Neural progenitor cell (in vitro differentiated cells): ENCODE measurements at places on chromosomes 1 and 21. TPM values are rescaled to one million over a fixed set of nuclear protein-coding genes. Genes with fewer than 3 reads are reported as not detected.

The GPATCH4 gene
- 17.2 and 18.6 TPM in 2 replicates for total RNA-seq

The PINK1 gene
- 13.3 and 21.6 TPM in 2 replicates for total RNA-seq

The WNT3A gene
- 0.12 TPM in 1 of 2 replicates, not detected in the other for total RNA-seq

The SLAMF1 gene
- not detected in 2 replicates for total RNA-seq

The FCRL5 gene
- not detected in 2 replicates for total RNA-seq

The CFHR4 gene
- total RNA-seq: not detected in 2 replicates

The MTARC2 gene
- total RNA-seq: not detected in 2 replicates

The FYB2 gene
- 5.0 and 8.9 TPM in 2 replicates for total RNA-seq

The HNRNPCL2 gene
- not detected in 2 replicates for total RNA-seq

The MTMR11 gene
- total RNA-seq: 3.8 and 11.3 TPM in 2 replicates

GRCh38 chr1:10250663-10251062 is 40.3 kb downstream of the KIF1B start:
- H3K27ac ChIP-seq: no peak overlapping the region
- no peak overlapping the region for H3K4me3 ChIP-seq
- DNase-seq: peak; percentile 17
- H3K36me3 ChIP-seq: no peaks in the 10 kb centered on the region
- H3K27me3 ChIP-seq: no peaks in the 10 kb centered on the region

- peak; percentile 72 for DNase-seq
- no peaks in the 10 kb centered on the region for H3K27me3 ChIP-seq
- peak overlapping the region; percentile 62 for H3K27ac ChIP-seq
- H3K4me1 ChIP-seq: peaks cover 67% of the 10 kb centered on the region
- H3K36me3 ChIP-seq: no peaks in the 10 kb centered on the region
These were observed 35.6 kb upstream of the WASF2 start for GRCh38 chr1:27525296-27526272.

DNA sequence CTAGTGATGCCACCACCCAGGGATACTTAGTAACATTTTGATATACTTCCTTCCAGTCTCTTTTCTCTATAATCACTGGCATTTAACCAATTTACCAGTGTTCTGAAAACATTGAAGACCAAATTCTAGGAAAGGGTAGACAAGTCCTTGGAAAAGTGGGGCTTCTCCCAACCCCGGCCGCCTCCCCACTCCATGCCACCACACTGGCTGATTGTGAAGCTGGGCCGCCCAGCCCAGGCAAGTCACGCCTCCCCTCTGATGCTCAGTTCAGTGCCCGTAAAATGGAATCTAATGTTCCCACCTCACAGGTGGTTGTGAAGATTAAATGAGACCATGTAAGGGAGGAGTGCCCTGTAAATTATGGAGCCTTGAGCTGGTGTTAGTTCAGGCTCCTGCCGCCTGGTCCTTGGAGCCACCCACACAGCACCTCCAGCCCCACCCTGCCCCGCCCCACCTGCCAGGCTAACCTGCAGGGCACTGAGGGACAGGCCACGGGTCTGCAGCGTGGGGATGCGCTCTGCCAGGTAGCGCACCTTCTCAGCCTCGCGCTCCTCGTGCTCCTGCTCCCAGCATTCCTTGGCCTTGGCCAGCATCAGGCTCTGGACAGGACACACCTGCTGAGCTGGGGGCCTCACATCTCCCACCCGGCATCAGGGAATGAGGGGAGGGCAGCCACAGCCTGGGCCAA is 7.3 kb downstream of the TNNI1 start:
- H3K27me3 ChIP-seq: no peaks in the 10 kb centered on the region
- H3K4me3 ChIP-seq: no peak overlapping the region
- DNase-seq: no peak
- no peaks in the 10 kb centered on the region for H3K4me1 ChIP-seq

GRCh38 chr1:26038477-26038876 is 7.4 kb downstream of the SLC30A2 start:
- no peaks in the 10 kb centered on the region for H3K36me3 ChIP-seq
- DNase-seq: no peak
- peaks cover 84% of the 10 kb centered on the region for H3K27me3 ChIP-seq
- no peak overlapping the region for H3K4me3 ChIP-seq
- no peak overlapping the region for H3K27ac ChIP-seq

- H3K36me3 ChIP-seq: no peaks in the 10 kb centered on the region
- H3K27ac ChIP-seq: no peak overlapping the region
- no peak overlapping the region for H3K4me3 ChIP-seq
- no peaks in the 10 kb centered on the region for H3K4me1 ChIP-seq
- DNase-seq: no peak
- no peaks in the 10 kb centered on the region for H3K27me3 ChIP-seq
These were observed 436.8 kb downstream of the CAMTA1 start for GRCh38 chr1:7221826-7222694.

- no peaks in the 10 kb centered on the region for H3K4me1 ChIP-seq
- DNase-seq: no peak
- no peak overlapping the region for H3K4me3 ChIP-seq
- H3K36me3 ChIP-seq: no peaks in the 10 kb centered on the region
- no peak overlapping the region for H3K27ac ChIP-seq
- no peaks in the 10 kb centered on the region for H3K27me3 ChIP-seq
These were observed 1.9 kb upstream of the OR14A2 start for GRCh38 chr1:247749870-247750269.

- no peaks in the 10 kb centered on the region for H3K4me1 ChIP-seq
- no peaks in the 10 kb centered on the region for H3K36me3 ChIP-seq
- no peak for DNase-seq
- H3K27ac ChIP-seq: no peak overlapping the region
These were observed 358.3 kb downstream of the USP25 start for GRCh38 chr21:16088056-16088455.

GRCh38 chr1:22221233-22221780 is 78.4 kb upstream of the WNT4 start:
- no peak overlapping the region for H3K27ac ChIP-seq
- peaks cover 100% of the 10 kb centered on the region for H3K27me3 ChIP-seq
- peaks cover 7% of the 10 kb centered on the region for H3K4me1 ChIP-seq
- no peak for DNase-seq

DNA sequence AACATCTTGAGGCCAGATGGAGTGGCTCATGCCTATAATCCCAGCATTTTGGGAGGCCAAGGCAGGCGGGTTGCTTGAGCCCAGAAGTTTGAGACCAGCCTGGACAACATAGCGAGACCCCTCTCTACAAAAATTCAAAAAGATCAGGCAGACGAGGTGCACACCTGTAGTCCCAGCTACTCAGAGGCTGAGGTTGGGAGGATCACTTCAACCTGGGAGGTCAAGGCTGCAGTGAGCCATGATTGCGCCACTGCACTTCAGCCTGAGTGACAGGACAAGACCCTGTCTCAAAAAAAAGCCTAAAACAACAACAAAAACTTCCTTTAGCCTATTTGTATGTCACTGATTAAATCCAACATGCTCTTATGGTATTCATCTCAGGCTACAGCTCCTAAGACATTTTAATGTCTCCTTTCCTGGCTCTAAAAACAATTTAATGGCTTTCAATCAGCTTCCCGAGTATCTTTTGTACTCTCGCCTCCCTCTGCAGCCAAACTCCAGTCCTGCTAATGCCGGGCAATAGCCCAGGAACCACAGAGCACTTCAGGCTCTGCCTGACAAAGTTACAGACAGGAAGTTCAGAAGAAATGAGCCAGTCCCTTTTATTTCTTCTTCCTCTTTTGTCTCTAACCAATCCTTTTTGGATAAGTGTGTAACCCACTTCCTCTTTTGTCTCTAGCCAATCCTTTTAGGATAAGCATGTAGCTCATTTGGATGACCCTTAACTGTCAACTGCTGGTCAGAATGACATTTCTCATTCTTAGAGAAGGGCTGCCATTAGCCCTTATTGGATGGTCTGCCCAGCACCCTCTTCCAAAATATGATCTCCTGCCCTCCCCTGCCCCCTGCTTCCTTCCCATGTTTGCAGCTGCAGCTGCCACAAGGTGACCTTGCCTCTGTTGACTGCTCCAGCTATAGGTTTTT is 6.6 kb upstream of the DOP1B start:
- no peaks in the 10 kb centered on the region for H3K4me1 ChIP-seq
- no peaks in the 10 kb centered on the region for H3K36me3 ChIP-seq
- H3K27ac ChIP-seq: no peak overlapping the region
- H3K4me3 ChIP-seq: no peak overlapping the region
- H3K27me3 ChIP-seq: peaks cover 20% of the 10 kb centered on the region
- DNase-seq: no peak

- no peak overlapping the region for H3K27ac ChIP-seq
- no peaks in the 10 kb centered on the region for H3K36me3 ChIP-seq
- no peak for DNase-seq
- H3K4me1 ChIP-seq: no peaks in the 10 kb centered on the region
- H3K4me3 ChIP-seq: no peak overlapping the region
These were observed 155.5 kb downstream of the KCNH1 start for GRCh38 chr1:210978316-210978973.

- no peaks in the 10 kb centered on the region for H3K36me3 ChIP-seq
- H3K27ac ChIP-seq: no peak overlapping the region
- H3K4me1 ChIP-seq: no peaks in the 10 kb centered on the region
- no peak overlapping the region for H3K4me3 ChIP-seq
- DNase-seq: no peak
These were observed 25.1 kb upstream of the TRABD2B start for GRCh38 chr1:48022306-48022705.
